ENCODE measurements at places on chromosomes 3 and 15.

GRCh38 chr3:217099-217813 lies 20.7 kb downstream of the CHL1 start:
- DNase-seq, result no peak

- no peak for DNase-seq
Observed at GRCh38 chr3:40585381-40586016, 60.7 kb downstream of the ZNF621 start.

DNA sequence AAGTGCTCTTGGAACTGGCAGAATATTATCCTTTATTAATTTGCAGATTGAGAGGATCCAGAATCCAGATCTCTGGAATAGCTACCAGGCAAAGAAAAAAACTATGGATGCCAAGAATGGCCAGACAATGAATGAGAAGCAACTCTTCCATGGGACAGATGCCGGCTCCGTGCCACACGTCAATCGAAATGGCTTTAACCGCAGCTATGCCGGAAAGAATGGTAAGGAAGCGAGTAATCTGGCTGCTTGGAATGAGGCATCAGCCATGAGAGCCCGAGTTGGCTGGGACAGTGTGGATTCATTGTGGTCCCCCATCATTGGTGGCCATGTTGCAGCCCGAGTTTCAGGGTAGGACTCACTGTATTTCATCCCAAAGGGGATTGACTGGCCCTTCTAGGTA lies 47.1 kb downstream of the PARP14 start:
- no peak for DNase-seq

DNA sequence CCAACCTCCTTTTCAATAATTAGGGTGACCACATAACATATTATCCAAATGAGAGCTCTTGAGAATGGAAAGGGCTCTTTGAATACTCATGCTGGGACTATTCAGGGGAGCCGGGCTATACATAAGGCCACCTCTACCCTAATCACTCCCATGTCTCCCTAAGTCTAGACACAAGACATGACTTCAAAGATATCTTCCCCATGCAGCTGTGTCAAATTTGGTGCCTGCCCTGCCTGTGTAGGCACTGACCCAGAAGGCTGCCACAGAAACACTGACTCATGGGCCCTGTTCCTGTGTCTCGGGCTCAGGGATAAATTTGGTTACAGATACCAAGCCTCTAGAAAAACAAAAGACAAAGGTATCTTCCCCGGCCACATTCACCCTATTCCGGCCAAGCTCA lies 70.3 kb downstream of the MYLK start:
- DNase-seq, result no peak

DNA sequence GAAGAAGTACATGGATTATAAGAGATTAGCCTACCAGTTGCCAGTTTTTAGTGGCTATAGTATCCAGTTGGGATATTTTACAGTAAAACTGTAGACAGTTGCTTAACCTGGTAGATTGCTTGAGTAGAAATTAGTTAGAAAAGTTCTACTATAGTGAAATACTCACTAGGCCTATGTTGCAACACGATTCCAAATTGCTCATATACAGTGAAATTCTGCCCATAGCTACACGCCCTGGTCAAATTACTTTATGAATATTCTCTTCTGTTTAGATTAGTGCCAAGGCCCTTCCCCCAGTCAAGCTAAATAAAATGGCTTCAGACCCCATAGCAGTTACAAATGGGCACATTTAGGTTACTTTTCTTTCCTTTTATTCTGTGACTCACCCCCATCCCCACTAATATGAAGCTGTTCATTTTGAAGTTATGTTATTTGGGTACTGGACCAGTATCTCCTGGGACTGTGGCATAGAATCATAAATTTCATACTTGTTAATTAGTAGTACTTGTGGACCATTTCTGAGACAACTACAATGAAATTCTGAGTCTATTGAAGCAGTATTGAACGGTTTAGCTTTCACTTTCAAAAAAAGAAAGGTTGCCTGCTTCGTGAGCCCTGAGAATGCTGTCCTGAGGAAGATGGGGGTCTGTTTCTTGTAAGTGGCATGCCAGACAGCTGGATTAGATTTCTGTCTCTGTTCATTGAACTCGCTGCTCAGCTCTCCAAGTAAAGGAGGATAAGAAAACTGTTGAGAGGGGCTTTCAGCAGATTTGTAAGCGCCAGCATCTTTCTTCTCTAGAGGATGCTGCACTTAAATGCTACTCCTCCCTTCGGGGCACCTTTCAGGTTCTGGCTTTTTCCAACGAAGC lies 65.8 kb upstream of the CFAP20DC start:
- no peak for DNase-seq

DNA sequence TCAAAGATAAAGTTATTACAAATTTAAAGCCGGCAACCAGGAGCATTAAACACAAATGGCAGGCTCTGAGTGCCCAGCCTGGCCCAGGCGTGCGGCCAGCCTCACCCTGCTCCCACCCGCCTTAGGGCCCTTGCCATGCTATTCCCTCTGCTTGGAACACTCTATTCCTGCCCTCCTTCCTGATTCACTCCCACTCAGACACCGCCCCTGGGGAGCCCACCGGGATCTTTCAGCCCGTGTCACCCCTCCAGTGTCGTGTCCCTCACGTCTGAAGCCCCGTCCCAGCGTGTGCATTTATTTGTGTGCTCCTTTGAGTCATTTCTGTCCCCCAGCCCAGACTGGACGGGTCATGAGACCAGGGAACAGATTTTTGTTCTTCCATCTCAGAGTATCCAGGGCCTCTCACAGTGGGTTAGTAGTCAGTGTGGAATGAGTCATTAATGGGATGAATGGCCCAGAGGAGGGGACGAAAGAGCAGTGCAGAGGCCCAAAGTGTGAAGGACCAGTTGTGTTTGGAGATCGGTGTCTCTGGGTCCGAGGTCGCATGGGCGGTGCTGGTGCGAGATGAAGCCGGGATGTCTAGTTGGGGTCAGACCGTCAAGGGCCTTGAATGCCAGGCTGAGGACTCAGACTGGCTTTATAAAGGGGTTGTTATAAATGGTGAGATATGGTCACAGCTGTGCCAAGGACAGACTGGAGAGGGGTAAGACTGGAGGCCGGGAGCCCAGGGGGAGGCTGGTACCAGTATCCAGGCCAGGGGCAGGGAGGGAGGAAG lies 58.9 kb upstream of the SLC6A6 start:
- DNase-seq, result no peak

GRCh38 chr15:57455929-57456328 lies 79.6 kb downstream of the CGNL1 start:
- no peak for DNase-seq

GRCh38 chr15:80350941-80351610 lies 53.1 kb upstream of the ARNT2 start:
- no peak for DNase-seq

DNA sequence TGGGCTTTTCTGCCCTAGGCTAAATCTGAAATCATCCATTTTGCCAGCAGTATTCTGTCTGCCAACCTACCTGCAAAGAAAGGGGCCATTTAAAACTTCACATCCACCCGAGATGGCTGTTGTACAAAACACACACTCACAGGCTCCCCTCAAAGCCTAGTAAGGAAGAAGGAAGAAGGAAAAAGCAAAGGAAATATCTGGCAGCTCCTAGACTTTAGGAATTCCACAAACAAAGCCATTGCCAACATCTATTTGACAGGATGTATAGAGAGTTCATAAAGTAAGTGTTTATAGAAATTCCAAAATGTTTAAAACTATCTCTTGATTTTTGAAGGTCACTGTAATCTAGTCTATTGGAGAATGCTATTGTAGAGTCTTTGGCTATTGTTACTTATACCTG lies 91.9 kb upstream of the THBS1 start:
- DNase-seq, result no peak
